ENCODE measurements at places on chromosomes 1 and 21.

DNA sequence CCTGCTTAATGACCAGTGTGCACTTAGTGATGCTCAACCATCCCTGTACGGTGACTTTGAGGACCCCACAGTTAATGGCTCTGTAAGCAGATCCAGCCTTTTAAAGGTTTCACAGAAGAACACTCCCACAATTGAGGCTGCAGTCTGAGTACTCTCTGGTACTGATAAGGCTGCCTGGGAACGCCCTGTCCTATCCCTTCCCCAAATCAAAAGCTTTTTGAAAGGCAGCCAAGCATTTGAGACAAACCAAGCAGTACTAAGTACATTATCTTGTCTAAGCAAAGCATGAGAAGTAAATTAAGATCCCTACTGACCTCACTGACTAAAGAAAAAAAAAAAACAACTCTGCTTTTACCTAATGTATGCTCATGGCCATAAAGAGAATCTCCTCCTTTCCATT is 60.7 kb downstream of the SH3GLB1 start:
- DNase-seq = no peak

- DNase-seq = no peak
These were observed 243.9 kb downstream of the KAZN start for GRCh38 chr1:14842361-14842760.

- DNase-seq = peak; percentile 70
These were observed 298.6 kb downstream of the PTPRC start for GRCh38 chr1:198937231-198938031.

GRCh38 chr1:184113251-184113650 is 61.7 kb downstream of the TSEN15 start:
- no peak for DNase-seq

DNA sequence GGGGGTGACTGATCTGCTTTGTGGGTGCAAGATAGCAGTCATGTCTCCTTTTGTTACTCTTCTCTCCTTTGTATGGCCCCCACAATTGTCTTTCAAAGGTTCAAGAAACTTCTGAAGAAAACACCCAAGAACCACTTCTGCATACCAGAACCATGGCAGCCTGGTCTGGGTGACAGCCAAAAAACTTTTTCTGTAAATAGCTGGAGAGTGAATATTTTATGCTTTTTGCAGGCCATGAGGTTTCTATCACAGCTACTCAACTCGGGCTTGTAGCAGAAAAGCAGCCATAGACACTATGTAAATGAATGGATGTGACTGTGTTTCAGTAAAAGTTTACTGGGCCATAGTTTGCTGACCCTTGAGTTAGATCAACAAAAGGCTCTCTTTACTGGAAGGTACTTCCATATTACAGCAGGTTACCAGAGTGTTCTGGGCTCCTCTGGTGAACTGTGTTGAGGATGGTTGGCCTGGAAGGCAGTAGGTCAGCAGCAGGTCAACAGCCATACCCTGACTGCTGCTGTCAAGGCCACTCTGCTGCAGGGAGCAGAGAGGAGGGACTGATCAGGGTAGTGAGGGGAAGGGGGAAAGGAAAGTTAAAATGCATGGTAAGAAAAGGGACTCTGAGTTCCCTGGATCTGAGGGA is 116.4 kb downstream of the GDAP2 start:
- no peak for DNase-seq

GRCh38 chr1:228923973-228924686 is 188.9 kb downstream of the RHOU start:
- DNase-seq = no peak

- DNase-seq = peak; percentile 58
These were observed 35.4 kb downstream of the RSPH1 start for GRCh38 chr21:42460391-42461184.

- no peak for DNase-seq
These were observed 458.3 kb downstream of the LMO4 start for GRCh38 chr1:87786861-87787545.

DNA sequence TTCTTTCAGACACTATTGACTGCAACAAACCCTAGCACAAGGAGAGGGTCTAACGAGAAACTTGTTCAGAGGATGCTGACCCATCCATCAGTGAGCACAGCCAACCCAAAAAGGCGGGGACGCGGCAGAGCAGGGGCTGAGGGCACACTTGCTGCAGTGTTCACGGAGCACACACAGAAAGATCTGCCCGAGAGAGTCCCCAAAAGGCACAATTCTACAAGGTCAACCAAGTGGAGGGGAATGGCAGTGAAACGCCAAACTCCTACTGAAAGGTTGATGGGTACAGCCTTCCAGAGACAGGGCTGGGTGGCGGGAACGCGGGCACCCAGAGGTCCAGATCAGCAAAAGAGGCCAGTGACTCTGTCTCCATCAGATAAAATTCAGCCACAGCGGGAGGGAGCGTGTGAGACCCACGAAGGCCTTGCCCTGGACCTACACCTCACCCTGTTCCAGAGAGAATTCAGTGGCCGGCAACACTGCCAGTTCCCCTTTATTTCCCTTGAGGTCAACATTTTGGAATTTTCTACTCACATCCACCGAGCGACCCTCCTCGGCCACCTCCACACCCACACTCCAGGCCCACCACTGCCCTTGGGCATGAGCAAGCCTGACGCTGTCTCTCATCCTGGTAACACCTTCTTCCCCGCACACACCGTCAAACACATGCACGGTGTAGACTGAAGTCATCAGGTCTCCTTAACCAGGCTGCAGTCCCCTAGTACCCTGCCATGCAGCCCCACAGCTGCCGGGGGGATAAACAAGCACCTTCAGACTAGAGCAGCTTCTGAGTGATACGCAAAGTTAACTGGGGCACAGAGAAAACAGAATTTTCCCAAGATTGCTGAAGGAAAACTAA is 5.5 kb downstream of the GNG4 start:
- no peak for DNase-seq

DNA sequence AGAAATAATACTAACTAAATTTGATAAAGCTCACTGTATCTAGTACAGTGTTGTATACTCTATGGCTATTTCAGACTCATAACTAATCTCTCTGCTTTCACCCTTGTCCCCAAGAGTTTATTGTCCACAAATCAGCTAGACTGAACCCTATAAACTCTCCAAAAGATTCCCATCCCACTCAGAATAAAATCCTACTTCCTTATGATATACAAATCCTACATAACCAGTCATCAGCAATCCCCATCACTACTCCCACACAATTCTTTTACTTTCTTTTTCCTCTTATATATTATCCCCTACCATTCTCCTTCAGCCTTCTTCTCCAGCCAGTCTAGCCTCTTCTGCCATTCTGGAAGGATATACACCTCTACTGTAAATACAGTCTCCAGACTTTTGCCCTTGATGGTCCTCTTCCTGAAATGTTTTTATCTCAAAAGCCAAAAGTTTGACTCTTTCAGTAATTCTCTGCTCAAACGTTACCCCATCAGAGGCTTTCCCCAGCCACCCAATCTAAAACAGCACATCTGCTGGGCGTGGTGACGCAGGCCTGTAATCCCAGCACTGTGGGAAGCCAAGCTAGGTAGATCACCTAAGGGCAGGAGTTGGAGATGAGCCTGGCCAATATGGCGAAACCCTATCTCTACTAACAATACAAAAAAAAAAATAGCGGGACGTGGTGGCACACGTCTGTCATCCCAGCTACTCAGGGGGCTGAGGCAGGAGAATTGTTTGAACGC is 41.6 kb downstream of the ABL2 start:
- no peak for DNase-seq

- no peak for DNase-seq
These were observed 4.1 kb downstream of the OLFML3 start for GRCh38 chr1:113983391-113983790.

DNA sequence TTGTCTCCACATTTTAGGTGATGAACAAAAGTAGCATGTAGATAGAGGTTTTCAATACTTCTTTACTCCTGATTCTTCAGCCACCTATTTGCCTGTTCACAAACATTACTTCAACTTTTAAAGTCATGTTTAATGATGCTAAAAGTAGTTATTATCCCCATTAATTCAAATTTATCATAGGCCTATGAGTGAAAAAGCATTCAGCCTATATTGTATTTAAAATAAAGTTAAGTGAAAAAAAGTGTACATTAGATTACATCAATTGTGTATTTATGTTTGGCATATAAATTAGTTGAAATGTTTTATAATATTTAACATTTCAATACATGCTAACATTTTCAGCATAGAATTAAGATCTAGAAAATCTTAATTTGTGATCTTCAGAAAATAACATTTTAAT is 10.5 kb downstream of the CDKN2C start:
- DNase-seq = no peak

DNA sequence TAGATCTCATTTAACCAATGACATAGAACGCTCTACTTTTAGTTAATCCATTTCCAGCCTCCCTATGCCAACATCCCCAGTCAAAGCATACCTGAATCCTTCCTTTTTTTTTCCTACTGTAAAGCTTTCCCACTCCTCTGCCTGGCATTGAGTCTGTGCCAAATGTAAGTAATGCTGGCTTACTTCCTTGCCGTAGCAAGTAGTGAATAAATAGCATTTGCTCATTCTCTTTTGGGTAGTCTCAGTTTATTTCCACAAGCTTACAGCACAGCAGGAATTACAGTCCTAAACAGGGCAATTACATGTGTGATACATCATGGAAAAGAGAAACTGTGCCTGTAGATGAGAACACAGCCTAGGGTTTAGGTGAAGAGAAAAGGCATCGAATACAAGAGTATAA is 352.6 kb upstream of the NEGR1 start:
- no peak for DNase-seq

DNA sequence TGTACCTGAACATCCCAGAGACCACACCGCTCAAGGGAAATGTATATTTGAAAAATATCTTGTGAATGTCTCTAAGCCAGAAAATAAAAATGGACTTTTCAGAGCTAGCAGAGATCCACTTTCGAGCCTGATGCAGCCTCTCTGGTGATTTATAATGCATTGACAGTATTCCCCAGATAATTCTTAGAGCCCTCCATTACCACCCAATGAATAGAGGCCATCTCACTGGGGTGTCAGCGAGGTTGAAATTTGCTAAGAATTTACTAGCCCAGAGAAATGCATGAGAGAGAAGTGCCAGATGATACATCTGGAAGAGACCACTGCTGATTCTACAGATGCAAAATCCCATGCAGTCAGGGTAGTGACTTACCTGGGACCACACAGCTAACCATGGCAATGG is 25.5 kb upstream of the NTPCR start:
- DNase-seq = no peak

DNA sequence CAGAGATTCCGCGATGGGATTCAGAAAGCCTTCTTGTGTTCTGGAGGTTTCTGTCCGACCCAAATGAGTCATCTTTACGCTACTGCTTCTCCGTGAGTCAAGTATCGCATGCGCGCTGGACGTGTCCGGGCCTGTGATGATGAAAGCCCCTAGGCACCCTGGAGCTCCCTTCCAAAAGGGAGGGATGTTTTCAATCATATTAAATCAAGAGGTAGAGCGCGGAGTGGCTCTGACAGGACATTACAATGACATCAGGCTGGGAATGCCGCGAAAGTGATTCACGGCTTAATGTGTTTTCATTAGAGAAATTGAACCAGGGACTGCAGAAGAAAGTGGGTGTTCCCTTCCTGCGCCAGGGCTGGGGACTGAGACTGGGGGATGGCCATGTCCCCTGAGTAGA is 48.5 kb downstream of the AJAP1 start:
- DNase-seq = no peak

DNA sequence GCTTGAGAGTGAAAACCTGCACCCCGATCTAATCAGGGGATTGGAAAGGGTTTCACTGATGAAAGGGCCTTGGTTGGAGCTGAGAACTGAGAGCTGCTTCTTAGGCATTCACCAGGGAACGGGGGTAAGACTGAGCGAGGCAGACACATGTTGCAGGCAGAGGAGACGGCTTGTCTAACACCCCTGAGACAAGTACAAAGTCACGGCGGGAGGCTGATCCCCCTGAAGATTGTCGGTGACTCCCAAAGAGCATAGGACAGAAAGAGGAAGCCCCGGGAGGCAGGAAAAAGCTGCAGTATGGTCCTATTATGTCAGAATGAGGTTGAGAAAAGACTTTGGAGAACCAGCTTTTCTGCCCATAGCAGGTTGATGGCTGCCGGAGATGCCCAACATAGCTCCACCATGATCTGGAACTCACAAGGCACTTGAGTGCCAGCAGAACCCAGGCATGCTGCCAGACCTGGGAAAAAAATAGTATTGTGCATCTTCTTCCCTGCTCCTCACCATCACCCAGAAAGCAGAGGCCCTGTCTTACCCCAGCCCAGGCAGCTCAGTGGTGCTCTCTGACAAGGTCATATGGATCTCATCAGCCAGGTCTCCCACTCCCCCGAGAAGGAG is 463.9 kb upstream of the PROX1 start:
- DNase-seq = no peak

DNA sequence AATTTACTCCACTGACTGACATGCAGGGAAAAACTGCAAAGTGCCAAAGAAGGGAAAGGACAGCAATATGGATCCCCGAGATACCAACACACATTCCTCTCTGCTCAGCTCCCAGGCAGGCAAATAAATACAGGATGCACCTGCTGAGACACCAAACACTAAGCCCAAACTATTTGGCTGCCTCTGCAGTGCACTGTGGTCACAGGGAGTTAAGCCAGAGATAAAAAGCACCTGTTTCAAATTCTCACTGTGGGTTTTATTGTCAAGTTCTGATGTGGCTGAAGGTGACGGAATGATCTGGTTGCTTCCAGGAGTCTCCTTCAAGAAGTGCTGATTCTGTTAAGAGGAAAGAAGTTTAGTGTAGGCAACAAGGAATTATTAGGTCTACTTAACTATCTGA is 17.7 kb downstream of the TEX38 start:
- no peak for DNase-seq

GRCh38 chr1:172244865-172245264 is 175.6 kb upstream of the C1orf105 start:
- DNase-seq = no peak

- no peak for DNase-seq
These were observed 19.7 kb upstream of the ATP6V1G3 start for GRCh38 chr1:198560161-198560560.

GRCh38 chr21:29346771-29347170 is 48.0 kb downstream of the BACH1 start:
- DNase-seq = no peak

DNA sequence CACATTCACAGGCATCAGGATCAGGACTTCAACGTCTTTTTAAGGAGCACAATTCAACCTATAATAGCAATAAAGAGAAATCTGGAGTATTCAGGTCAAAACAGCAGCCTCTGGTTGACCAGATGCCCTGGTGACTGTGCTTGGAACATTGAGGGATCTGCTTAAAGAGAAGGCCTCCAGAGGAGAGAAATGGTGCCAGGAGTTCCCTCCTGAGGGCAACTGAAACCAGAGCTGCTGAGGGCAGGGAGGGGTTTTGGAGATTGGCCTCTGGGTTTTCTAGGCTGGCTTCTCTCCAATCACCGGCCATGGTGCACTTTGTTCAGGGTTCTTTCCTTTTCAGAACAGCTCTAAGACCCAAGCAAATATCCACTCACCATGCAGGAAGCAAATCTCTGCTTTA is 190.7 kb upstream of the KIAA0040 start:
- DNase-seq = no peak

- DNase-seq = no peak
These were observed 35.5 kb downstream of the SLC26A9 start for GRCh38 chr1:205907794-205908193.

- no peak for DNase-seq
These were observed 360.7 kb downstream of the TBX15 start for GRCh38 chr1:118627435-118627834.

GRCh38 chr1:244450597-244451538 is 841 bp downstream of the ADSS2 start:
- DNase-seq = peak; percentile 29

- no peak for DNase-seq
These were observed 45.9 kb upstream of the NRDC start for GRCh38 chr1:51924455-51924854.

Data from NCI-H774 (cell line).